Liver (tissue), 10 donors: ENCODE measurements at places on chromosomes 16 and 17. TPM values are rescaled to one million over a fixed set of nuclear protein-coding genes. Genes with fewer than 3 reads are reported as not detected.
A peak's percentile ranks its signal among the peaks of the same experiment; 100 is the strongest.

TEX14 gene
- total RNA-seq: 0.14 TPM

FBXW10B gene
- total RNA-seq: 0.59 TPM

SPOP gene
- 50.8 TPM for total RNA-seq

CYBC1 gene
- 44.0 TPM for total RNA-seq

B4GALNT2 gene
- total RNA-seq: not detected

CBX1 gene
- 9.9 TPM for total RNA-seq

TNS4 gene
- total RNA-seq: 0.08 TPM

UQCRC2 gene
- 141 TPM for total RNA-seq

KRT32 gene
- total RNA-seq: not detected

CDR2L gene
- 0.70 TPM for total RNA-seq

SLC6A2 gene
- total RNA-seq: under 0.01 TPM

DNA sequence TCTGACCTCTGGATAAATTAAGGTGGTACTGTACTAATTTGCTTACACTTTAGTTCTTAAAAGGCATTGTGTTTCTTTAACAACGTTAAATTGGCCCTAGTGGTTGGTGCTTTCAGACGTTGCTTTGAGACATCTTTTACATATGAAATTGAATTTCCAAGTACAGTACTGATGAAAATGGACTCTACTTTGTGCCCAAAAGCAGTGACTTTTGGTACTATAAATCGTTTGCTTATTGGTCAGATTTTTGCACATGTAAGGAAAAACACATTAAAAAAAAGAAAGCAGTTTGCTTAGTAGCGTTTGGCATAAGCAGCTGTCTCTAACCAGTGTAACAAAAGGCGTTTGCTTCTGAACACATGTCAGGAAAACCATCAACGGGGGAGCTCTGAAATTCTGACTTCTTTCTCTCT, 139.6 kb downstream of the CDK5R1 start:
- H3K4me3 ChIP-seq: no peak overlapping the region
- DNase-seq: no peak
- H3K4me1 ChIP-seq: peaks cover 6% of the 10 kb centered on the region
- no peaks in the 10 kb centered on the region for H3K36me3 ChIP-seq
- H3K27me3 ChIP-seq: no peaks in the 10 kb centered on the region
- no peak overlapping the region for H3K27ac ChIP-seq

GRCh38 chr16:57514791-57515600, 21.4 kb downstream of the CCDC102A start:
- no peak overlapping the region for H3K27ac ChIP-seq
- no peak overlapping the region for H3K4me3 ChIP-seq
- peaks cover 3% of the 10 kb centered on the region for H3K4me1 ChIP-seq
- no peak for DNase-seq
- H3K36me3 ChIP-seq: no peaks in the 10 kb centered on the region
- no peaks in the 10 kb centered on the region for H3K27me3 ChIP-seq

DNA sequence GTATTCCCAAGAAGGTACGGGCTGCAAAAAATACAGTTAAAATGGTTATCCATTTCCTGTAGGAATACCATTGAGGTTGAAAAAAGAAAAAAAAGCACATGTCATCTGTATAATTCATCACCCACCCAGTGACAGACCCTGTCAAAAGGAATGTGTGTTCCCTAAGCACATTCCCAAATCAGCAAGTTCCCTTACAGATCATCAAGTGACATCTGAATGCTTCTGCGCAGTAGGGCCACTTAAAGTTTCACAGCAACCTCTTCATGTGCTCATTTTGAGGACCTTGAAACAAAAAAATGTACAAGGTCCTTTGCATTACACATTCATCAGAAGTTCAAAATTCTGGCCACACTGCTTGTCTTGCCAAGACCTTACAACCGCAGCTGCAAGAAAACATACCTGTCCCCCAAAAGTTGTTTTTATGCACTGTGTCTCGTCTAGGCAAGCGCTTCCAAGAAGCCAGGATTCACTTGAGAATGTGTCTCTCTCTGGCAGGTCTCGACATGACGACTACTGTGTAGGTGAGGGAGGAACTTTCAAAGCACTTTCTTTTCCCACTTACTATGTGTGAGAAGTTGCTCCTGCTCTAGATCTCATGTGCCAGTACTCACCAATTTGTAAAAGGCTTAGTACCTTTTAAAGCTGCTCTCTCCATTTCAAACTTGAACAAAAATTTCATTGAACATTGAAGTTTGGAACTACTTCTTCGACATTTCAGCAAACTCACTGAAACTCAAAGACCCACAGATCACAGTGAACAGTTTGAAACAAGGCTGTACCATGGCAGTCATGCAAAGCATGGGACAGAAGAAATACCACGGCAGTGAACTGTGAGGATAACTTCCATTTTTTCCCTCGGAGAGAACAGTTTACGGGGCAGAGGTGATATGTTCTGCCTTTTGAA, 4.3 kb upstream of the POLG2 start:
- peaks cover 70% of the 10 kb centered on the region for H3K36me3 ChIP-seq
- H3K4me3 ChIP-seq: no peak overlapping the region
- H3K27me3 ChIP-seq: no peaks in the 10 kb centered on the region
- no peak overlapping the region for H3K27ac ChIP-seq
- no peak for DNase-seq
- peaks cover 50% of the 10 kb centered on the region for H3K4me1 ChIP-seq

DNA sequence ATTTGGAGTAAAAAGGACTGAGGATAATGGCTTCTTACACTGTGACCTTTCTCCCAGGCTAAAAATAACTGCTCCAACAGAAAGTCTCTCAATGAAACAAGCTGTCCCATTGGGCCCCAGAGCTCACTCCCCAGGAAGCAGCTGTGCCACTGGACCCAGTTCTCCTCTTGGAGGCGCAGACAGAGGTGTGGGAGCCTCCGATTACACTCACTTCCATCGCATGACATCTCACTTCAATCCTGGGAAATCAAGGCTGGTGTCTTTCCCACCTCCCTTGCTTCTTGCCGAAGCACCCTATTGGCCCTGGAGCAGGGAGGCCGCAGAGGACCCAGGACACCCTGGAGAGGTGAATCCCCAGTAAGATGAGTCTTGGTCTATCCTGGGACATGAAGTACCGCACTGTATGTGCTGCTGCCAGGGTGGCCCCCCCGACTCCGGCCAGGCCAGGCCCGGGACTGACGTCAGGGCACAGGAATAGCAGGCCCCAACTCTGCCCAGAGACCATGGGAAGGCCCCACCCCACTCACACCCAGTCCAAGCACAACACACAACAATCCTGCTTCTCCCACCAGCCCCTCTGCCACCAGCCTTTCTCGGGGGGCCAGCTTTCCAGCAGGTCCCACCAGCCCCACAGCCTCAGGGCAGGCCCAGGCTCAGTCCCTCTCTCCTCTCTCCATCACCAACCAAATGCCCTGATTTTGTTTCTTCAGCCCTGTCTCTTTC, 29.5 kb downstream of the SRL start:
- no peak for DNase-seq
- no peak overlapping the region for H3K27ac ChIP-seq
- H3K27me3 ChIP-seq: no peaks in the 10 kb centered on the region
- no peak overlapping the region for H3K4me3 ChIP-seq

DNA sequence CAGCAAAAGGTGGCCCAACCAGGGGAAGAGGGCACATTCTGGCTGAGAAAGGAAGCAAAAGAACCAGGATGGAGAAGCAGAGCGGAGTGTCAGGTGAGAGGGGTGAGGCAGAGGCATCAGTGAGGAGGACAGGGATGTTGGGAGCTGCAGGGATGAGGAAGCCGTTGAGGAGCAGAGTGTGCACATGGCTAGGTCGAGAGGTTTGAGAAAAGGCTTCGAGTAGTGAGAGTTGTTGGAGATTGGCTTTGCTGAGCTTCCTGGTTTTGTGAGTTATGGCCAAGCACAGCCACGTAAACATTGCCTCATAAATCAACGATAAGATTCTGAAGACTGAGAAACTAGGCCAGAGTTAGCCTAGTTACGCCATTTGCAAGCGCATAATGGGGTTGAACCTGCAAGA, 26.9 kb downstream of the DNAH2 start:
- H3K4me3 ChIP-seq: no peak overlapping the region
- no peak for DNase-seq
- H3K4me1 ChIP-seq: no peaks in the 10 kb centered on the region
- no peaks in the 10 kb centered on the region for H3K27me3 ChIP-seq

GRCh38 chr17:36629252-36629847, 28.0 kb downstream of the MRM1 start:
- H3K36me3 ChIP-seq: no peaks in the 10 kb centered on the region
- peaks cover 3% of the 10 kb centered on the region for H3K4me1 ChIP-seq
- H3K4me3 ChIP-seq: no peak overlapping the region
- H3K27me3 ChIP-seq: no peaks in the 10 kb centered on the region
- H3K27ac ChIP-seq: no peak overlapping the region

DNA sequence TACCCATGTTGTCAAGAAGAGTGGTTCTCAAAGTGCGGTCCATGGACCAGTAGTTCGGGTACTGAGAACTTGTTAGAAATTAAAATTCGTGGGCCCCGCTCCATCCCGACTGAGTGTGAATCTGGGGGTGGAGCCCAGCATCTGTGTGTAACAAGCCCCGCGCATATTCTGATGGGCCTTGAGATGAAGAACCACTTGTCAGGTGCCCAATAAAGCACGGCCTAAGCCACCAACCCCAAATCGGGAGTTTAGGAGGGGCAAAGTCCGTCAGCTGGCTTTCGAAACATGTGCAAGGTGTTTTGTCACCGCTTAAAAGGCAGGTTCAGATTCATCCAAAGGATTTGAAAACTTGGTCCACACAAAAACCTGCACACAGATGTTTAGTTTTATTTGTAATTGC, 29.5 kb downstream of the PSMD12 start:
- H3K36me3 ChIP-seq: peaks cover 20% of the 10 kb centered on the region
- H3K4me3 ChIP-seq: no peak overlapping the region
- H3K27ac ChIP-seq: no peak overlapping the region
- H3K4me1 ChIP-seq: peaks cover 8% of the 10 kb centered on the region

DNA sequence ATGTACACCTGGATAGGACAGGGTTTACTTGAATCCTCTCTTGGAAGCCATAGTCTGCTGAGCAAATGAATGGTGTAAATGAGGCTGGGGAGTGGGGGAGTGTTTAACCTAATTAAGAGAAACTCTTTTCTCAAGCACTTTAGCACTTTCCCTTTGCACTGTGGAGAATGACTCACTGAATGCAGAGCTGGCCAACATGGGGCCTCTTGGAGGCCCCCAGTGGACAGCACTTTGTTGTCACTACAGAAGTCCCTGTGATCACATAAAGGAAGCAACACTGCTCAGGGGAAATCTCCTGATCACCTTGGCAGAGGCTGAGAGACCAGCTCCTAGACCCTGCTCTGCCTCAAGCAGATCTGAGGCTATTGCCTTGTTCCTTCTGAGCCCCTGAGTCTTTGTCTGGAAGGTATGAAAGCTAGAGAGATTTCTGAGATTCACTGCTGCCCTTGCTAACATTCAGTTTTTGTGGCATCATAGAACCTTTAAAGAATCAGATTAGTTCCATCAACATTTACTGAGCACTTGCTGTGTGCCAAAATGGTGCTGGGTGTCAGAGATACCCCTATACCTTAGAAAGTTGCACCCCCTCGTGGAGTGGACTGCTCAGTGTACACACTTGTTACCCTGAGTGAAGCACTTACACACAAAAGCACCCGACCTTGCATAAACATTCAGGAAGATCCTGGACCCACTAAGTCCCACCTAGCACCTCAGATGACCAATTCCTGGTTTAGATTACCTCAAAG, 230.1 kb upstream of the CCL2 start:
- H3K27me3 ChIP-seq: no peaks in the 10 kb centered on the region
- no peak for DNase-seq
- H3K4me1 ChIP-seq: no peaks in the 10 kb centered on the region
- no peak overlapping the region for H3K27ac ChIP-seq

GRCh38 chr17:5582209-5583185, 1.8 kb downstream of the NLRP1 start:
- no peak overlapping the region for H3K27ac ChIP-seq
- H3K36me3 ChIP-seq: no peaks in the 10 kb centered on the region
- no peaks in the 10 kb centered on the region for H3K27me3 ChIP-seq
- H3K4me1 ChIP-seq: no peaks in the 10 kb centered on the region
- no peak for DNase-seq

- H3K27me3 ChIP-seq: no peaks in the 10 kb centered on the region
- H3K4me3 ChIP-seq: no peak within 1 kb of the TSS
- no peaks in the 10 kb centered on the region for H3K36me3 ChIP-seq
- DNase-seq: no peak
Measured at GRCh38 chr17:76000755-76001521, at the start of gene CDK3. CDK3 (plus strand) TSS chr17:76000855; CDS start chr17:76001426, 571 bp downstream.

DNA sequence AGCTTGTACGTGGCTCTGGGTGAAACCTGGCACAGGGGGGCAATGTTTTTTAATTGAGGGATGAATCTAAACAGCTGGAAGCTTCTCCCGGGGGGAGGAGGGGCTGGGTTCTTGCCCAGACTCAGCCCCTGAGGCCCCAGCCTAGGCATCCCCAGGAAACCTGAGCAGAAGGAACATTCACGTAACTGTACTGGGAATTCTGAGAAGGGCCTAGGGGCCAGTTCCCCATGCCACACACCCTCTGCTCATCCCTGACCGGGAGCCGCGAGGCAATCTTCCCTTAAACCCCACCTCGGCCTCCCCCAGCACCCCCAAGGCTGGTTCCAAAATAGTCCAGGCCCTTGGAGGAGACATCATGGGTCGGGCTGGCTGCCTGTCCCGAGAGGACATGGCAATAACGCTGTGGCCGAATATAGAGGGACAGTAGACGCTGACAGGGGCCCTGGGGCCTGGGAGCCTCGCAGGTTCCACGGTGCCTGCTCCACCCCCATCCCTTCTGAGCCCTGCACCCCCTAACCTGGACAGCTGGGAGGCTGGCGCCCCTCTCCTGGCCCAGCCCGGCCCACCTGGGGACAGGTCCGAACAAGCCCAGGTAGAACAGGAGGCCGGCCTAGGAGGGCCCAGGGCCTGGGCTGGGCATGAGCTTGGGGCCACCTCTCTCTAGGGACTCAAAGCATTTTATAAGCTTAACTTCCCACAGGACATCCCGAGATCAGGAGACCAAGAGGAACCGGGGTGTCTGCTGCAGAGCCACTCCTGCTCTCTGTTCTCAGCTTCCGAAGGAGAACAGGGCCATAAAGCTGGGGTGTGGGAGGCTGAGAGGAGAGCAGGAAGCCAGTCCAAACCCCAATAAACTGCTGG, 83.2 kb upstream of the TOB1 start:
- H3K36me3 ChIP-seq: no peaks in the 10 kb centered on the region
- H3K27ac ChIP-seq: peak overlapping the region; percentile 95
- peaks cover 43% of the 10 kb centered on the region for H3K4me1 ChIP-seq
- DNase-seq: no peak
- no peak overlapping the region for H3K4me3 ChIP-seq

GRCh38 chr16:21524068-21524751, 75.2 kb upstream of the METTL9 start:
- no peak overlapping the region for H3K27ac ChIP-seq
- H3K27me3 ChIP-seq: no peaks in the 10 kb centered on the region
- DNase-seq: no peak
- peaks cover 15% of the 10 kb centered on the region for H3K4me1 ChIP-seq
- no peak overlapping the region for H3K4me3 ChIP-seq
- H3K36me3 ChIP-seq: no peaks in the 10 kb centered on the region

GRCh38 chr17:59329176-59330052, 2.0 kb upstream of the YPEL2 start:
- peak; percentile 50 for DNase-seq
- H3K4me3 ChIP-seq: no peak overlapping the region
- peaks cover 28% of the 10 kb centered on the region for H3K4me1 ChIP-seq
- H3K27me3 ChIP-seq: no peaks in the 10 kb centered on the region
